MCF 10A (cell line): ENCODE measurements at places on chromosomes 6 and 20. TPM values are rescaled to one million over a fixed set of nuclear protein-coding genes. Genes with fewer than 3 reads are reported as not detected.

HTR1E gene
- not detected in 2 replicates for total RNA-seq

OVOL2 gene
- total RNA-seq = 2.0 and 2.1 TPM in 2 replicates

PHF20 gene
- 64.2 and 74.7 TPM in 2 replicates for total RNA-seq

SRSF3 gene
- total RNA-seq = 364 and 479 TPM in 2 replicates

OLIG3 gene
- total RNA-seq = not detected in 2 replicates

SEMG1 gene
- total RNA-seq = not detected in 2 replicates

NRSN2 gene
- total RNA-seq = 8.2 and 8.4 TPM in 2 replicates

VGLL2 gene
- total RNA-seq = not detected in 2 replicates
